Stimulated activated CD4-positive, alpha-beta T cell treated with anti-CD3 and anti-CD28 coated beads, Interleukin-1b, Interleukin-23, amount 100 ng/mL, for 1 hour (primary cell): ENCODE measurements at places on chromosomes 6 and 20.

- DNase-seq, result no peak
Observed at GRCh38 chr20:63979557-63980316, at the start of gene SAMD10. SAMD10 (minus strand) TSS chr20:63979642; CDS start chr20:63979467, 175 bp downstream.

GRCh38 chr20:3654326-3655130 lies 8.7 kb downstream of the GFRA4 start:
- DNase-seq, result no peak

DNA sequence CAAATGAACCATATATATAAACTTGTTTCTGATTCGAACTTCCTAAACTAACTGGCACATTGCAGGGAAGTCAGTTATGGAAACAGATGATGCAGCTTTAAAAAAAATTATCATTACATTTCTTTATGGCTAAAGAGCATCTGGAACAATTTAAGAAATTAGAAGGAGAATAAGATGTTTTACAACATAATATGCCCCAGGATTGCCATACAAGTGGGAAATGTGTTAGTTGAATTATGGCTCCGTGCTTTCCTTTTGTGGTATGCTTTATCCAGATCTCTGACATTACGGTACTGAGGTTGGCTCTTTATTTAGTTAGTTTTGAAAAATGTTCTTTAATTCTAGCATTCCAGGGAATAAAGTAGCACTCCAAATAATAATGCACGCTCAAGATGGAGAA lies 343.0 kb upstream of the ZFP64 start:
- DNase-seq, result no peak

GRCh38 chr6:89386917-89387491 lies 25.1 kb downstream of the RRAGD start:
- no peak for DNase-seq

DNA sequence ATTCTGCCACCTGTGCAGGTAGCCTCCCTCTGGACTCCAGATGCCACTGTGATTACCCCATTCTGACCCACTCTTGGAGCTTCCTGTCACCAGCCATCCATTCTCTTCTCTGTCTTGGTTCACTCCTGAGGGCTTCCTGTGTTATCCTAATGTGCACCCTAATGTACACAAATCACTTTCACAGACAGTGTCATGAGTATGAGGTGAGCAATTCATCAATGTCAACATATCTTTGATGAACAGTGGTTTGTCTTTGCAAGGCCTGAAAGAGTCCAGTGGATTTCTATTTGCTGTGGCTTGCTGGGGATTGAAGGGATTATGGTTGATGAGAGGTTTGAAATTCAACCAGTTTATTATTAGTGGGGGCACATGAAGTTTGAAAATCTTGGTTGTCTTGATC lies 63.8 kb upstream of the EEF1E1 start:
- no peak for DNase-seq

DNA sequence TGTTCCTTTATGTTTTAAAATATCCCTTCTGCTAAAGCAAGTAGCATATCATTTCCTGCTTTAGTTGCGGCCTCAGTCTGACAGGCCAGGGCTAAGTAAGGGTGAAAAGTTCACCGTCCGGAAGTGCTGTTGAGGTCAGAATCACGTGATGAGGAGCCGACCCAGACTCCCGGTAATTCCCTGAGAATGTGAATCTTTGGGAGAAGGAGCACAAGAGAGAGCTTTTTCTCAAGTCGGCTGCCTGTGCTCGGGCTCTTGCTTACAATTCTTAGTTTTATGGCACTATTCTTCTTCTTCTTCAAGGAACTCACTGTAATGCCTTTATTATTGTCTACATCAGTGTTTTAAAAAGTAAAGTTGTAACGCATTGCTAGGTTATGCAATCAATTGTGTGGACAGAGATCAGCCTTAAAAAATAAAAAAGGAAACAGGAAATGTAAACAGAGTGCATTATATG lies 309.3 kb downstream of the PRL start:
- no peak for DNase-seq

DNA sequence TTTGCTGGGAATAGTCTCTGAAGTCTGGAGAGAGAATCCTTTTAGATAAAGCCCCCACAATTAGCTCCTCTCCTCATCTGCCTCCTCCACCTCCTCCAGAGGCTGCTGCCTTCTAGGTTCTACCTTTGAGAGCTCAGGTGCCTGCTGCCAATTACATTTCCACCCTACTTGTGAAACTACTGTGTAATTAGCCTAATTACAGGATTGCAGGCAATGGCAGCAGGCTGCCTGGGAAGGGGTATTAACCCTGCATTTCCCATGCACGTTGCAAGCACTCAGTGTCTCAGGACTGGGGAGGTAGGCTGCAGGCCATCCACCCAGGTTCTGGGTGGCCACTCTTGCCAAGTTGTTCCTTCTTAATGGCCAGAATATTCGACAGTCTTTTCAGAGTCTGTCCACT lies 215.6 kb upstream of the ZNF217 start:
- no peak for DNase-seq

GRCh38 chr6:92415656-92416055 lies 1003.7 kb downstream of the EPHA7 start:
- no peak for DNase-seq

- no peak for DNase-seq
Observed at GRCh38 chr6:44169886-44170570, 11.4 kb downstream of the CAPN11 start.

- DNase-seq, result no peak
Observed at GRCh38 chr20:56872620-56873458, 243.7 kb downstream of the TFAP2C start.

DNA sequence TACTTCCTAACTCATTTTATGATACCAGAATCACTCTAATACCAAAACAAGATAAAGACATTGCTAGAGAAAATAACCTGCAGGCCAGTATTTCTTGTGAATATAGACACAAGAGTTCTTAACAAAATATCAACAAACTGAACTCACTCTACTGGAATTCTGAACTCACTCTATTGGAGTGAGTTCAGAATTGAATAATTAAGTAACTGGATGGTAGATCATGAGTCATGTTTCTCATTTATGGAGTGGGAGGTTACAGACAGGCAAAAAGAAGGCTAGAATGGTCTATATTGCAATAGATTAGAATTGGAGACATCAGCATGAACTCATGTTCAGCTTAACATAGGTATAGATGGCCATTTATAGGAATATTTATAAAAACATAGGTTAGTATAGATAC lies 26.6 kb upstream of the C6orf58 start:
- no peak for DNase-seq

GRCh38 chr6:129843573-129843972 lies 17.5 kb downstream of the TMEM244 start:
- DNase-seq, result no peak

DNA sequence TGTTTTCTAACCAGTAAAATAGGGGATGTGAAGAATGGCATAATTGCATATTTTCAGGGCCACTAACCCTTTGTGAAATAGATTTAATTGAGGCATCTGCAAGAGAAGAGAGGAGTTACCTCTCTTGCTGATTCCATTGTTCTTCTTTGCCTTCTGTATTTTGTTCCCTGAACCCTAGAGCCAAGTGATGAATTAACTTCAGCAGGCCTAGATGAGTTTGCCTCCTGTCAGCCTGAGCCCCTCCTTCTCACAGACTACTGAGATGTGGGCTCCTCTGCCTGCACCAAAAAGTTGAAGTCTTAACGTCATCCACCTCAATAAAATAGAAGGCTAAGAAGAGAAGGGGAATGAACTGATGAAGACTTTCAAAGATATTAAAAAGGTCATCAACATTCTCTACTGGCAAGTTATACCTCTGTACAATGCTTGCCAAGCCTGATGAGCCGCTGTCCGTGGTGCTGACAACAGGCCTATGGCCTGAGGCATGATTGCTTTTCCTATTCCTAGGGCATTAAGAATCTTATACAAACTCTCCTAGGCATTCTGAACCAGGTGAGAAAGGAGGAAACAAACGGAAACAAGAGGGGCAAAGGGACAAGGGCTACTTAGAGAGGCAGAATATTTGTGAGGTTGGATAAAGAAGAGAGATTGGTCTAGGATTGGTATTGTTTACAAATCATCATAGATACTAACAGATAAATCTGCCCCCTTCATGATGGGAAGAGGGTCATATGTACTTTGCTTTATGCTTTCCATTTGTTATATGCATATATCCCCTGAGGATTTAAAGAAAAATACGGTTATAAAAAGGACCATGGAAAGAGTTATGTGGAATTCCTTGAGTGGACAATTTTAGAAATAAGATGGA lies 46.8 kb downstream of the CD24 start:
- no peak for DNase-seq

DNA sequence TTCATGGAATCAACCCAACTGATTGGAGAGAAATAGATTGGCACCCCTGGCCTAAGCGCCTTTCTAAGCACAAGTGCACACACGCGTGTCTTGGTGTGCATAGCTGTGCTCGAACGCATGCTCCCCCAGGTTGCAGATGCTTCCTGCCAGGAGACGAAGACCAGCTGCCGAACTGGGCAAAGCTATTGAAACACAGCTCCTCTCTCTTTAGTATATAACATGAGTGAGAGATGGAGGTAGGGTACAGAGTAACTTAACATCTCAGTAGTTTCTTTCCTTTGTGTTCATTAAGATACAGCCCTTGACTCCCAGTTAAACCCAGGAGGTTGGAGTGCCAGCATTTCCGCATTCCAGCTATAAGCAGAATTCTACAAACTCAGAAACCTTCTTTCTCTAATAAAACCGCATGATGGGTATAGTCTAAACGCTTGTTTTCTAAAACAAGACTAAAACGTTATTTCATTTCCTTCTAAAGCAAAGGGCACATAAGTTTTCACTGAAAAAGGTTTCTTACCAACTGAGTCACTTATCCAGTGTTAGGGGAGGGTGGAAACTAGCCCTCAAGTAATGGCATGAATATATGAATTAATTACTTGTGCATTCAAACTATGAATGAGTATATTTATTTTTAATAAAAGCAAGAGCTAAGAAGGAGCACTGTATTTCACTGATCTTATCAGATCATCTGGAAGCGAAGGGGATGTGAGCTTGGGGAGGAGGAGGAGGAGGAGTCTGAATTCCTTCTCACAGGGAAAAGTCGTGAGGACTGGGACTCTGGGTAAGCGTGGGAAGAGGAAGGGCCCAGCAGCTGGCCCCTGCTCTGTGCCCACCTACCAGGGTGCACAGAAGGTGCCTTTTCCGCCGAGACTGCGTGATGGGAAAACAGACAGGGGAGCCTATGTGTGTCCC lies 179.2 kb downstream of the TMEM242 start:
- DNase-seq, result no peak

DNA sequence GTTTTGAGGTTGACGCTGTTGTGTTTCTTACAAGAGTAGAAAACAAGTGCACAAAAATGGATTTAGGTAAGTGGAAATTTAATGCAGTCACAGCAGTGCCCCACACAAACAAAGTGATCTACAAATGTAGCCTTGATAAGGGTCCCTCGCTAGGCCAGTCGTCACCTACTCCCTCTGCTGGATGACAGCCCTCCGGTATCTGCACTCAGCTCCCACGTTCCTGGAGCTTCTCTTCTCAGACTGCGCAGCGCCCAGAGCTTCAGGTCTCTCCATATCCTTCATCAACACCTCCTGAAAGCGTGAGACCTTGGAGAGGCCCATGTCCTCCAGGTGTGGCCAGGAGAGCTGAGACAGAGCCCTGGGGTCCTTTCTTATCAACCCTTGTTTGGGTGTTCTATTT lies 58.3 kb upstream of the MAP3K4 start:
- no peak for DNase-seq

DNA sequence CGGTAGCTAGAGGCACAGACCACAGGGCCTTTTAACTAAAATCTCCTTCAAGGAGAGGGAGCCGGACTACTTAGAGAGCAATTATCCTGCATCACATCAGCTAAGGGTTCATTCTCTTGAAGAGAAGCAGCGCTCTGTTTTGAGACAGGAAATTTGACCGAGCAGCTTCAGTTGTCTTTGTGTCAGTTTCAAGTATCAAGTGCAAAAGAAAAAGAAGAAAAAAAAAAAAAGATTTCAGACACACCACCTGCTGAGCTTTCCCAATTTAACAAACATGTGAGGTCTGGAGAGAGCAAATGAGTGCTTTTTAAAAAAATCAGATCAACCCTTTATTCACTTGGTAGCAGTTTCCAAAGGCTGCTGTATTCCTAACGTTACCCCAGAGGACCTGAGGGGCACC lies 273.5 kb upstream of the POU3F2 start:
- DNase-seq, result no peak

GRCh38 chr20:52616629-52617028 lies 355.5 kb upstream of the TSHZ2 start:
- no peak for DNase-seq

DNA sequence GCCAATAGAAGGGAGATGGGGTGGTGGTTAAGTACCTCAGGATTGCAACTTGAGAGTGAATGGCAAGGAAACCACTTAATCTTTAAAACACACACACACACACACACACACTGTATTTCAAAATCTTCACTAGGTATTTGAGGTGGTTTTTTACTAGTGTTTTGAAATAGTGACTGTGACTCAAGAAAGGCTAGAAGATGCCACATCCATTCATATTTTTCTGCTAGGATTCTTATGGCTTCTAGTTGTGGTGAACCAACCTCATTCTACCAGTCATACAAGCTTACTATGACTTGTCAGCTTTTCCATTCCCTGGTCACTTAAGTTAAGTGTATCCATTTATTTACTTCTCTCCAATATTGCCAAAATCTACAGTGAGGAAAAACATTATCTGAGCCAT lies 519.4 kb upstream of the JAG1 start:
- no peak for DNase-seq
